ENCODE measurements at places on chromosomes 6 and 20. TPM values are rescaled to one million over a fixed set of nuclear protein-coding genes. Genes with fewer than 3 reads are reported as not detected.

RGS17 gene
- polyA plus RNA-seq, result 2.6 TPM

NCOA5 gene
- 56.9 TPM for polyA plus RNA-seq

SLC17A1 gene
- polyA plus RNA-seq, result 24.0 TPM

PRR18 gene
- polyA plus RNA-seq, result 0.26 TPM

CDH22 gene
- polyA plus RNA-seq, result 0.12 TPM

MED23 gene
- 55.5 TPM for polyA plus RNA-seq

DNA sequence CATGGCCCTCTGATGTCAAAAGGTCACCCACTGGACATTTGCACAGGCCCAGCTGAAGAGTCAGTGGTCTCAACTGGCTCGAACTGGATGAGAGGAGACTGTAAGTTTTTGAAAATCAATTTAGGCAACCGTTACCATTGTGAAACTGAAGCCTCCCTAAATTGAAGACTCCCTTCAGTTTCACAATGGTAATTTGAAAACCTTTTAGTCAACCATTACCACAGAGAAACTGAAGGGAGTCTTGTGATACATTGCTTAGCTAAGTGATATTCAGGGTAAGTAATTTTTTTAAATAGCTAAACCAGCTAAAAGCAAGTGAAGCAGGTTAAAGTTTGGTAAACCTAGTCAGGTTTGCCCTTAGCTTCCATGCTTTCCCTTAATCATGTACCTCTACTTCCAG is 197.3 kb upstream of the NT5E start:
- no peak for DNase-seq

GRCh38 chr20:35604449-35604747 is 11.2 kb upstream of the SPAG4 start:
- DNase-seq, result no peak

DNA sequence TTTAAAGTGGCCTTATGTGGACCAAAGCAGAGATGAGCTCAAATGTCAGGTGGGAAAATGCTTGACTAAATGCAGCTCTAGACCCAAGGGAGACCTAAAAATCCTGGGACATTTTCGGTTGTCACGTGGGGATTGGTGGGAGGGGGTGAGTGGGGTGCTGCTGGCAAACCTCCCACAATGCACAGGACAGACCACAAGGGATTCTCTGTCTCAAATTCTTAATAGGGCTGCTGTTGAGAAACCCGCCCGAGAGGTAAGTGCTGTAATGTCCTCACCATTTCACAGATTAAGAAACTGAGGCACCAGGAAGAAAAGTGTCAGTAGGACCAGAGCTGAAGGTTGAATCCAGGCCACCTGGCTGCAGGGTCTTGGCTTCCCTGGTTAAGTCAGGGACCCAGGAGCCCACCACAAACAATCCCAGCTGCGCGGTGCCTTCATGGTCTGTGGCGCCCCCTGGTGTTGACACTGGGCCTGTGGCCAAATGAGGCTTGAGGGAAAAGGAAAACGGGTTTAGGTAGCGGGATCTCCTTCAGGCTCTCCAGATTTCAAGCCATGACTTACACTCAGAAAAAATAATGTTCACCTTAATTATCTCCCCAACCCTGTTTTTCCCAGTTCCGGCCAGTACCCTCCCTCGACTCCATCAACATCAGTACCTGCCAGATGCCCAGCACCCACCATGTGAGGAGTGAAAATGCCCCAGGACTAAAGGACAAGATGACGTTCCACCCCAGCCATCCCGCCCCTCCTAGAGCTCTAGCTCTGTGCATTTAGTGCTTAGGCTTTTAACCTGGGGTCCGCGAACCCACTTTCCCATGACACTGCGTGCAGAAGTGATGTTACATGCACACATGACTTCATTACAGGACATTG is 7.2 kb downstream of the HLA-G start:
- DNase-seq, result no peak

- no peak for DNase-seq
Measured at GRCh38 chr6:91704531-91704930, 1117.7 kb upstream of the MAP3K7 start.

- DNase-seq, result no peak
Measured at GRCh38 chr6:127273499-127273898, 6.8 kb downstream of the RNF146 start.

DNA sequence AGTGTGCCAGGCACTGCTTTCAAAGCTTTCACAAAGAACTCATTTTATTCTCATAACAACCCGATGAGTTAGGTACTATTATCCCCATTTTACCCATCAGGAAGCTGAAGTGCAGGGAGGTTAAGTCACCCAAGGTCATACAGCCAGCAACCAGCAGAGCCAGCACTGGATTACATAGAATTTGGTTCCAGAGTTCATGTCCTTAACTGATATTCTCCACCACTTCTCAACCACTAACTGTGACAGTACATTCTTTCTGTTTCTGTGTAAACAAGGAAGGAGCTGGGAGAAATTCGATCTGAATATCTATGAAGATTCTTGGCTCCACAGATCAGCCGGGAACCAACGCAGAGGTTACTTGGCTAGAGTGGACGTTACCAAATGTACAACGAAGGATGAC is 98.0 kb downstream of the KIF16B start:
- DNase-seq, result no peak

DNA sequence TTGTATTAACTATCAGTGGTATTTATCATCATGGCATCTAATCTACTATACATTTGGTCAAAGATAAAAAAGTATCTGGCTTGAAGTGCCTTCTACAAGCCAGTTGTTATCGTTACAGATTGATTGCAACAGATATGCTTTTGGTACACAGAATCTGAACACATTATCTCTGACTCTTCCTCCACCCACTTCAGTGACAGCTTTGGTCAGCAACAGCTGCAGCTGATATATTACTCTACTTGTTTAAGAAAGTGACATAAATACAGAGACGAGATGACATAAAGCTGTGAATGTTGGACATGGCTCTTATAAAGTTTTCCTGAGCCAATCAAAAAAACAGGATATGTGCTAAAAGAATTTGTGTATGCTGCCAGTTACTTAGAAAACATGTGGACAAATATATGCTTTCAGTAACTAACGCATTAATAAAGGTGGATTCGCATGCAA is 77.6 kb downstream of the HIVEP2 start:
- DNase-seq, result no peak

- no peak for DNase-seq
Measured at GRCh38 chr6:11128608-11129007, 17.1 kb upstream of the ERVFRD-1 start.

GRCh38 chr6:28525496-28526039 is at the start of gene GPX5:
GPX5 (plus strand) TSS chr6:28525881; CDS start chr6:28526014, 133 bp downstream.
- no peak for DNase-seq

DNA sequence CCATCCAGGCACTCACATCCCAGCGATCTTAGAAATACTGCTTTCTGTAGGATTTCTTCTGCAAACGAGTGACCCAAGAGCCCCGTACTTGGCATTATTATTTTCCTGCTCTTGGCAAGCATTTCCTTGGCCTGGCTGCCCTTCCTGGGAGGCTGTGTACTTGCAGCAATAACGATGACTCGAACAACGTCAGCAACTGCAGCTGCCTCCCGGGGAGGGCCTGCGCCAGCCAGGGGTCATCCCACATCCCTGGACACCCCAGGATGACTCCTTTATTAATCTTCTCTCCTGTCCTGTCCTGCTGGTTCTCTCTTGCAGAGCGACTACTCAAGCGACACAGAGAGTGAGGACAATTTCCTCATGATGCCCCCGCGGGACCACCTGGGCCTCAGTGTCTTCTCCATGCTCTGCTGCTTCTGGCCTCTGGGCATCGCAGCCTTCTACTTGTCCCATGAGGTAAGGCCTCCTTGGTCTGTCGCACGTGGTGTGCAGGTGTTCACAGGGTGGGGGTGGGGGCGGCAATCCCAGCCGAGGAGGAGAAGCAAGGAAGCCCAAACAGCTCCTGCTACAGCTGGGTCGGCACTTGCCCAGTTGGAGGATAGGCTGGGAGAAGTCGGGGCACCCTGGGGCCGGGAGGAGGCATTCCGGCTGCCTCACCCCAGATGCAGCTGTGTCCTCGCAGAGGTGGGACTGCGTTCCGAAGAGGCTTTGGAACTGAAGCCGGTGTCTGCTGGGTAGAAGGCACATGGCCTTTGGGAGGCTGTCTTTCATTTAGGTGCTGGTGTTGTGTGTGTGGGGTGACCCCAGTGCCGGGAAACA is 115.3 kb downstream of the SYNDIG1 start:
- DNase-seq, result no peak

- DNase-seq, result no peak
Measured at GRCh38 chr20:32238483-32239425, 31.1 kb downstream of the POFUT1 start.

- DNase-seq, result no peak
Measured at GRCh38 chr20:16846006-16846405, 97.8 kb downstream of the OTOR start.

- no peak for DNase-seq
Measured at GRCh38 chr6:17905611-17906592, 81.5 kb downstream of the KIF13A start.

- DNase-seq, result no peak
Measured at GRCh38 chr6:39927159-39927558, 7.1 kb downstream of the MOCS1 start.

DNA sequence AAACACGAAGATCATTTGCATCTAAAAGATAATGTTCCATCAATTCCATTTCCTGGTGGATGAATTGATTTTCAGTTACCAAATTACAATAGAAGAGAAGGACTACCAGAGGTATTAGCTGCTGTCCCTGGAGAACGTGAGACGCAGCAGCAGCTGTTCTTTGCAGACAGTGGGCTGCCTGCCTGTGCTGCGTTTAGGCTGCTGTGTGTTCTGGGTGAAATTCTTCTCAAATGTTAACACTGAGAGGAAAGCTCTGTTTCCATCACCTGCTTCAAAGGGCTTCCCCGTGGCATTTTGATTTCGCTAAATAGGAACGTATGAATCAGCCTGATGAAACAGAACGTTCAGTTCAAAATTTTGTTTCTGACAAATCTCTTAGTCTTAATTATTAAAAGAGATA is 362.2 kb downstream of the C6orf118 start:
- no peak for DNase-seq

DNA sequence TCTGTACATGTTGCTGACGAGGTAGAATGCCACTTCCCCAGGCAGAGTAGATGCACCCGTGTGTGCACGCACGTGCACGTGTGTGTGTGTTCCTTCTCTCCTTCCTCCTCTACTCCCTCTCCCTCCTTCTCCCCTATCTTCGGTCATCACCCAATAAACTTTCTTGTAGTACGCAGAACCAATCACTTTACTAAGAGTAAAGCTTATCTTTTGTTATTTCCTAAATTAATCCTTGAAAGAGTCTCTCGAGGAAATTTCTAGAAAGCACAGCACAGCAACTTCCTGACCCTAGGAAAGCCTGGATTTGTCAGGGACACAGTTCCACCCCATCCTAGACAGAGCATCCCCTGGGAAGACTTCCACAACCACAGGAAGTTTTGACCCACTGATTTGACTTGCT is 166.1 kb downstream of the ZDHHC14 start:
- DNase-seq, result no peak

DNA sequence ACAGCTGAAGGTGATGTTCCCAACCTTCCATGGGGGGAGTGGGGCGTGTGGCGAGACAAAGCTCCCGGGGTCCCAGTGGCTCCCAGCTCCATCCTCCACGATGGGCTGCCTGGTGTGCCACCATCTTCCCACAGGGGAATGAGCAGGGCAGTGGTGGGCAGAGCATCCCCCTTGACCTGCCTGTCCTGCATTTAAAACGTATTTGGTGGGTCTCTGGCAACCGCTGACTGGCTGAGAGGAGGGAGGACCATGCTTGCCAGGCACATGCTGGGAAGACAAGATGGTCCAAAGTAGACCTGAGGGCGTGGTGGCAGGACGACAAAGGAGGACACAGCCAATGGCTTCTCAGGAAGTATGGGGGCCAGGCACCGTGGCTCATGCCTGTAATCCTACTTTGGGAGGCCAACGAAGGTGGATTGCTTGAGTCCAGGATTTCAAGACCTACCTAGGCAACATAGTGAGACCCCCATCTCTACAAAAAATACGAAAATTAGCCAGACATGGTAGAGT is 4.9 kb downstream of the TLDC2 start:
- DNase-seq, result no peak

DNA sequence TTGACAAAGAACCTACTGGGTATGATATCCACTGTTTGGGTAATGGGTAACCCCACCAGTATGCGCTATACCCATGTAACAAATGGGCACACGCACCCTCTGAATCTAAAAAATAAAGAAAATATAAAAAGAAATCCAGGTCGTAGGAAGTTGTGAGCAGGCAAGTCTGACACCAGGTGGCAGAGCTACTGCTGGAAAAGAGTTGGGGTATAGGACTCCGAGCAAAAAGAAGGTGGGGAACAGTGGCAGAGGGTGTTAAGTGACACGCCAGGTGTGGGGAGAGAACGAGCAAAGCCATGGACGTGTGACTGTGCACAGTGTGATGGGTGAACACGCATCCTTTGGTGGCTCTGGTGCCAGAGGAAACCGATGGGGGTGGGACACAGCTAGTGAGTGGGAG is 46.7 kb downstream of the NOX3 start:
- no peak for DNase-seq
